ENCODE measurements at places on chromosomes 6 and 20. TPM values are rescaled to one million over a fixed set of nuclear protein-coding genes. Genes with fewer than 3 reads are reported as not detected.

- DNase-seq = no peak
Measured at GRCh38 chr6:113739041-113739655, 118.0 kb upstream of the MARCKS start.

- no peak for DNase-seq
Measured at GRCh38 chr6:18577491-18577890, 190.3 kb downstream of the RNF144B start.

DNA sequence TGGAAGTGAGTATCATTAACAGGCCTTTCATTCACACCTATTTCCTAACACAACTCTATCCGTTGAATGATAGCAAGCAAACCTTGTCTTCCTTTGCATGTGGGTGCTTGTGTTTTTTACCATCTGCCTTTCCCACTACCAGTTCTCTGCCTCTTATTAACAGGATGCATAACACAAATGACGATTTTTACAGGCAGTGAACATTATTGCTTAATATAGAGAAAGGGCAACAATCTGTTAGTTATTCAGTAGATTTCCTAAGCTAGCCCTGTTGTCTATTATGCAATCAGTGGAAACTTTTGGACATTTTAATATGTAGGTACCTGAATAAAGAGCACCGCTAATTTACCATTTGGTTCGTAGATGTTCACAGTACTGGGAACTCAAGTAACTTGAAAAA is 348.8 kb upstream of the PLCB4 start:
- DNase-seq = no peak

DNA sequence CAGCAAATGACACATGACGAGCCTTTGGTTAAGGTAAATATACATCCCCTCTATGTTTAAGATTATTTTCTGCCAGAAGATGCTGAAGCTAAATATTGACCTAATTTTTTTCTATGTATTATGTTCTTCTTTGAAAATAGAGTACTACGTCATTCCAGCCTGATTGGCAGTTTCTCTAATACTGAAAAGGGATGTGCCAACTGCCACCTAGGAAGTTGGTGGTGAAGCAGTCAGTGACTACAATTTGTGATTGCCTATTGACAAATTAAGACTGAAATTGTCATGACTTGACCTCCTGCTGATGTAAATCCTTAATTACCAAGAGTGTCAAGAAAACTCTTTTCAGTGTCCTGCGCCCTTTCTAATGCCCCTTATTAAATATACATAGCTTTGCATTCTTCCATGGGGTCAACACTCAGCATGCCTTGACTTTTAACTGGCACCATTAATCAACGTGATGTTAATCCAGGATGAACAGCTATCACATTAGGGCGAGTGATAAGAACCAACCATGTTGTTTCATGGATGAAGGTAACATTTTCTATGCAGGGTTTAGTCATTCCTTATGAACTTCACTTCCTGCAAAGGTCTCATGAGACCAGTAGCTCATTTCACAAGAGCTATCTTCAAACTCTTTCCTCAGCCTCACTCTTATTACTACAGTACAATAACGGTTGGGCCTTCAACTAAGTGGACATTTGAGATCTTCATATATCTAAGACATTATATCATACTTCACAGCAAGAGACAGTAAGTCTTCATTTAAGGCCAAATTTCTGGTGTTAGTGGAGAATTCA is 22.5 kb upstream of the SGK1 start:
- no peak for DNase-seq

DNA sequence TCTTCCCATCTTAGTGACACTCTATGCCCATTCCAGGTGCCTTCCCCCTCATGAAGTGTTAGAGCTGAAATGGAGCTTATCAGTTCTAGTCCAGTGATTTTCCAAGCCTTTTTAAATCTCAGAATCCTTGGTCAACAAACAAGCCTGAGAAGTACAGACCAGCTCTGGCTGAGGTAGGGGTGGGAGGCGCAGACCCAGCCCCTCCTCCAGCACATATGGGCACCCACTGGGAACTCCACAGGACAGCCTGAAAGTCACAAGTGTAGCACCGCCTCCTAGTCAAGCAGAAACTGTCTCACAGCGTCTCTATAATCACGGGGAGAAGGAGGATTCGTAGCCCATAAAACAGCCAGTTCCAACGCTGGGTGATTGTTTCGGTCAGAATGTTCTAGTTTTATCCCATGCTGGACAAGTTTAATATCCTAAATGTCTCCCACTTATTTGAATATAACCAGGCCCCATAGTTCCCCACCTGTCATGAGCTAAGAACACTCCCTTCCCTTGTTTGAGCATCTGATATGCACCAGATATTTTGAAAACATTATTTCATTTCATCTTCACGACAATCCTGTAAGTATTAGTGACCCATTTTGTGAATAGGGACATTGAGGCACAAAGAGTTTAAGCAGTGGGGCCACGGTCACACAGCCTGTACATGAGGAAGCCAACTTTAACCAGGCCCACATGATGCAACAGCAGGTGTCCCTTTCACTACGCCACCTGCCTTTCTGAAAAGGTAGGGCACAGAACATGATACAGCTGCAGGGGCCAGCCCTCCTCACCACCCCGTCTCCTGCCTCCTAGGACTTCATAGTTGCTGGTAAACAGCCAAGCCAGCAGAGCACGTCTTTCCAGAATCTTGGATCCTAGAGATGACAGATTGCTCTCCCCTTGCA is 40.1 kb downstream of the TRAF3IP2 start:
- peak; percentile 30 for DNase-seq

DNA sequence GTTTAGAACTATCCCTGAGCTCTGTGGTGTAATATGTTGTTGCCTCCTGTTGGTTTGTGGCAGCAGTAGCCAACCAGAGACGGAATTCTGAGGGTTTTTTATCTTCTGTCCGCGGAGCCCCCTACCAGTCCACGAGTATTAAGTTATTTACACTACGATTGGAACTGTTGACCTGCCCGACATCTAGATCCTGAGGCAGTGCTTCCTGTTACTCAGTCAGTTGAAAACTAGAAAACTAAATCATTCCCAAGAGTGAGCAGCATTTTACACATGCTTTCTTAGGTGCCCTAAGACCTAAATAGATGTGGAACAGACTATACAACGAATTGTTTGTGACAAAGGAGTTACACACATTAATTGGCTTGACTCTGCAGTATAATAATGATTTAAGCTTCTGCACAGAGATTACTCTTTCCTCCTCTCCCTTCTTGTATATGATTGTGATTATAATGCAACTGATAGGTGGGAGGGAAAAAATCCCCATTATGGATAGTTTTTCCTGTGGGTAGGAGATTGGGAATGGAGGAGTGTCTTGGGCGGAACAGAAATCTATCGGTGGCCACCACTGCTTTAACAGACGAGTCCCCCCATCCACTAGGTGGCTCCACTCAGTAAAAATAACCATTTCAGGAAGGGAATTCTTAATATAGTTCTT is 1.7 kb downstream of the LOC128125822 start:
- DNase-seq = peak; percentile 87

DNA sequence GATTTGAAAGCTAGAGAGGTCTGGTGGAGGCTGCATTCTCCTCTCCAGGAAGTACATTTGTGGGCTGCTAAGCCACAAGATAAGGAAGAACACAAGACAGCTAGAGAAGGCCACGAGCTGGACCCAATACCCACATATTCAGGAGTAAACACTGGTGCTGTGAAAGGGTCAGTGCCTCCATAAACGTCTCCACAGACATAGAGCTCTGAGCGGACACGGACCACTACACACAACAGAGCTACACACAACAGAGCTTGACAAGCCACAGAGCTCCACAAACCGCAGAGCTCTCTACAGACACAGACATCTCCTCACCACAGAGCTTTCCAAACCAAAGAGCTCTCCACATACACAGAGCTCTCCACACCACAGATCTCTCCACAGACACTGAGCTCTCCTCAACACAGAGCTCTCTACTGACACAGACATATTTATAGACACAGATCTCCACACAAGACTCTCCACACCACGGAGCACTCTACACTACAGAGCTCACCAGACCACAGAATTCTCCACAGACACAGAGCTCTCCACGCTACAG is 51.9 kb downstream of the ERMARD start:
- no peak for DNase-seq

DNA sequence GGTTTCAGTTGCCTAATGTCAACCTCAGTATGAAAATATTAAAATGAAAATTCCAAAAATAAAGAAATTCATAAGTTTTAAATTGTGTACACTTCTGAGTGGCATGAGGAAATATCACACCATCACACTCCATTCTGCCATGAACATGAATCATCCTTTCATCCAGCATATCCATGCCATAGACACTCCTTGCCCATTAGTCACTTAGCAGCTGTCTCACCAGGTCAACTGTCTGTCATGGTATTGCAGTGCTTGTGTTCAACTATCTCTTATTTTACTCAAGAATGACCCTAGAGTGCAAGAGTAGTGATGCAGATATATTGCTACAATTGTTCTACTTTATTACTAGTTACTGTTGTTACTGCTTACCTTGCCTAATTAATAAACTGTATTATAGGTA is 712.4 kb downstream of the EPHA7 start:
- DNase-seq = no peak

DNA sequence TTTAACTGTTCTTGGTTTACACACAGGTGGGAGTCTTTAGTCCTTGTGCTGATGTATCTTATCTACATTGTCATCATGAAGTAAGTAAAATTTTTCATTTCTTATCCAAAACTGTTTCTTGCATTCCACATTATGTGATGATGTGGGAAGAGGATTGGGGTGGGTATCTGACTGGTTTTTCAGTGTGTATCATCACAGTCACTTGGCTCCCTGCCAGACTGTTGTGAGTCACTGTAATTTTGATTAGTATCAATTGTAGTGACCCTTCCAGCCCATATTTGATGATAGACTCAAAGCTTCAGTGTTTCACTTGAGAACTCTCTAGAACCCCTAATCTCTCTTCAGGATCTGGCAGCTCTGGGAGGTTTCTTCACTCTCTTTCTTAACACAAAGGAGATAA is 84.5 kb upstream of the RIN2 start:
- DNase-seq = no peak

GRCh38 chr20:59004763-59005522 is 2.1 kb downstream of the CTSZ start:
- DNase-seq = peak; percentile 71

- DNase-seq = no peak
Measured at GRCh38 chr6:9335431-9335830, 900.1 kb upstream of the SLC35B3 start.

DNA sequence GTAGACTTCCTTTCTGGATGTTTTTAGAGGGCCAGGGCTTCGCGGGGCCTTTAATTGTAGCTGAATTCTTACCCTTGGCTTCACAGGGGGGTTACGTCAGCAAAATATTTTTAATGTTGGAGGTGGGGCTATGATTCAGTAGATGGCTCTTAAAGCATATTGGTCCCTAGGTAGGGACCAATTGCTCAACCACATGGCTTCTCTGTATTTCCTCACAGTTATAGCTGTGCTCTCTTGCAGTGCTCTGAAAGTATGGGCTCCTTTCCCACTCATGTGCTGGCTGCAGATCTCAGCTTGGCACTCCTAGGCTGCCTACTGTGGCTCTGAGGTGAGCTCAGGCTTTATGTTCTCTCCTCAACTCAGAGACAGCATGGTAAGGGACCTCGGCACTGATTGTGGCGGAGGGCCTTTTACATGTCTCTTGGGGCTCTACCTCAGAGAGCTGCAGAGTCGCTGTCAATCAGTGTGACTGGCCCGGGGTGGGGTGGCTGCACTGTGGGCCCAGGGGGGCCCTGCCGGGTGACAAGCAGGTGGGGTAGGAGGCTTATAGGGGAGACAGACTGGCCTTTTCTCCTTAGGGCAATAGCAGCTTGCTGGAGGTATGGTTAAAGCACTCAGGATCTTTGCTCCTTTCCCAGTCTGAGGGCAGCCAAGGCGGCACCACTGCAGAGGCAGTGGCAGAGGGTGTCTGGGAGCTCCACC is 318.0 kb downstream of the DOK5 start:
- DNase-seq = no peak

Gene DEFB114
- total RNA-seq = not detected

Gene IRF4
- 0.07 TPM for total RNA-seq

Gene E2F3
- 14.2 TPM for total RNA-seq

Gene SIRPD
- not detected for total RNA-seq

Gene ESR1
- total RNA-seq = not detected

Gene CALHM5
- total RNA-seq = not detected

Gene VWA7
- 0.79 TPM for total RNA-seq

Gene SEL1L2
- not detected for total RNA-seq
